ENCODE measurements at places on chromosomes 3 and 15.

DNA sequence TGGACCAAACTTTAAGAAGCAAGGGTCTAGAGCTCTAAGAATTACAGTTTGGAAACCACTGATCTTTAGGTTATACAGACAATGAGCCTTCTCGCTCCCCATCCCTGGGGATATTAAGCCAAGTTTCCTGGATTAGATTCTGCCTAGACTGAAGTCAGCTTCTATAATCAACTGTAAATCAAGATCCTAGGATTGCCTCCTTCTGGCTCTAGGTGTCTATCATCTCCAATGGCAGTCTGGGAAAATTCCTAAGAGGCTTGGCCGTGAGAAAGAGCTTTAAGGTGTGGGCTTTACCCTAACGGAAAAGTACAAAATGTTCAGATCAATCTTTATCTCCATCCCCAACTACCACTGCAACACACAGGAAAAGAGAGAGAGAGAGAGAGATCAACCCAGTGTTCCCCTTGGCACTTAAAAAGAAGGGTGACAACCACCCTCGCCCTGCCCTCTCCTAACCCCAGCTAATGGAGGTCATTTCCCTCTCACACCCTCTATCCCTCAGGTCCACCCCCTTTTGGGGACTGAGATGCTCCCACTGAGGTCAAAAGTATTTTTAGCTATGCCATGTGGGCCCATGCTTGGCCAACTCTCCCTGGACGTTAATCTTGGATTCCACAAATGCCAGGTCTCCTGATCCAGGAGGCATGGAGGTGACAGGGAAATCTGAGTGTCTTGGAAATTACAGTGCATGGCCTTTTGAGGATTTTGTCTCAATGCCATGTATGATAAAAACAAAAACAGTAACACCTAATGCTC, 202.8 kb upstream of the BCL6 start:
- DNase-seq: no peak

DNA sequence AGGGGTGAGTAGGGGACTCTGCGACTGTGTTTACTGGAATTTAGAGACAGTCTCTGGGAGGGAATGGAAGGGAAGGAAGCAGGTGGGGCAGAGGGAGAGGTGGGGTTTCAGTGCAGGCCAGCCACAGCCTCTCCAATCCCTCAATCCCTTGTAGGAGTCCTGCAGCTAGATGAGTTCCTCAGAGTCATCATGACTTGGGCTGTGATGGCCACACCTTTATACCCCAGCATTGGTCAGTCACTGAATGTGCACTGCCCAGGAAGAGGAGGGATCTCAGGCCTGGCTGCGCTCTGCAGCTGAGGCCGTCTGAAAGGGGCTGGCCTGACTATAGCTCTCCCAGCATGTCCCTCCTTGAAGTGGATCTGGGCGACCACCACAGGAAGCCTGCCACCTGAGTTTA, 67.3 kb upstream of the GLCE start:
- no peak for DNase-seq

DNA sequence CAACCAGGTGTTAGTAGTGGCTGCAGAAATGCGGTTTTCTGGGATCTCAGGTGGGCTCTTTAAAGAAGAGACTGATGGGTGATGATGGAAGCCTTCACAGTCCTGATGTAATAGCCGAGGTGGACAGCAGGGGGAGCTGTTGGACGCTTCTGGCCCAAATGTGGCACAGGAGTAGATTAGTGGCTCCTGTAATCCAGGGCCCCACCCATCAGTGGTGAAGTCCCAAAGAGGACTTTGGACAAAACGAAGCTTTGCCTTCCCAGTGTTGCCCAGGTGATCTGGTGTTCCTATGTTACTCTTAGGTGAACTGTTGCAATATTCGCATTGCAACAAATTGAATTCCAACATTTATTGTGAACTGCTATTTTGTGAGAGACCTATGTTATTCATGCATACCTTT, 31.8 kb upstream of the MYZAP start:
- DNase-seq: no peak

GRCh38 chr3:78176869-78177268, 1137.0 kb downstream of the ROBO2 start:
- no peak for DNase-seq

DNA sequence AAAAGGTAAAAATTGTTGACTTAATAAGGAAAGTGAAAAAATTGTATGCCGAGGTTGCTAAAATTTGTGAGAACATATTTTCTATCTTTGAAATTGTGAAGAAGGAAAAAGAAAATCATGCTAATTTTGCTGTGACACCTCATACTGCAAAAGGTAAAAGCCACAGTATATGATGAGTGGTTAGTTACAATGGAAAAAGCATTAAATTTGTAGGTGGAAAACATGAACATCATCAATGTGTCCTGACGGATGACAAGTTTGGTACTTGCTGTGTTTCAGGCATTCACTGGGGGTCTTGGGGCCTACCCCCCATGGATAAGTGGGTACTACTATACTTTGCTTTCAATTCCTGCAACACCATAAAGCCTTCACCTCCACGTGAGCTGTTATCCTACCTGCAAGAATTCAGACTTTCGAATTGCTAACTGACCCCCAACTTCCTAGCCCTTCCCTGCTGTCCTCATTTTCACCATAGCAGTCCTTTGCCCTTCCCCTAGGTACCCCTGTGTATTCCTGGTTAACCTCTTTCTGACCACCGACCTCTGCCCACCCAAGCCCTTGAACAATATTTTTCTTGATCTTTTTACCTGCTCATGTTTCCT, 62.4 kb downstream of the RAB7A start:
- no peak for DNase-seq

- no peak for DNase-seq
Measured at GRCh38 chr3:74426571-74426970, 187.9 kb downstream of the CNTN3 start.

GRCh38 chr3:77025471-77025870, 14.4 kb upstream of the ROBO2 start:
- DNase-seq: no peak

DNA sequence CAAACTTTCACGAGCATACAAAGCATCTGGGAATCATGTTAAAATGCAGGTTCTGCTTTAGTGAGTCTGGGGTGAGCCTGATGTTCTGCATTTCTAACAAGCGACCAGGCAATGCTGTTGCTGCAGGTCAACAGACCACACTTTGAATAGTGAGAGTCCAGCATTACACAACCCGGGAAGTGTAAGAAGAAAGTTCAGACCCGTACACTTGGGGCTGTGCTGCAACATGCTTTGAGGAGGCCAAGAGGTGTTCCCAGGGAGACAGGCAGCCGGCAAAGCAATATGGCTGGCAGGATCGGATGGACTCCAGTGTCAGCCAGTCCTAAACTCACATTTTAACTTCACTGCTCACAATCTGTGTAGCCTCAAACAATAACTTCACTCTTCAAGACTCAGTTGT, 134.2 kb downstream of the LIPC start:
- no peak for DNase-seq

DNA sequence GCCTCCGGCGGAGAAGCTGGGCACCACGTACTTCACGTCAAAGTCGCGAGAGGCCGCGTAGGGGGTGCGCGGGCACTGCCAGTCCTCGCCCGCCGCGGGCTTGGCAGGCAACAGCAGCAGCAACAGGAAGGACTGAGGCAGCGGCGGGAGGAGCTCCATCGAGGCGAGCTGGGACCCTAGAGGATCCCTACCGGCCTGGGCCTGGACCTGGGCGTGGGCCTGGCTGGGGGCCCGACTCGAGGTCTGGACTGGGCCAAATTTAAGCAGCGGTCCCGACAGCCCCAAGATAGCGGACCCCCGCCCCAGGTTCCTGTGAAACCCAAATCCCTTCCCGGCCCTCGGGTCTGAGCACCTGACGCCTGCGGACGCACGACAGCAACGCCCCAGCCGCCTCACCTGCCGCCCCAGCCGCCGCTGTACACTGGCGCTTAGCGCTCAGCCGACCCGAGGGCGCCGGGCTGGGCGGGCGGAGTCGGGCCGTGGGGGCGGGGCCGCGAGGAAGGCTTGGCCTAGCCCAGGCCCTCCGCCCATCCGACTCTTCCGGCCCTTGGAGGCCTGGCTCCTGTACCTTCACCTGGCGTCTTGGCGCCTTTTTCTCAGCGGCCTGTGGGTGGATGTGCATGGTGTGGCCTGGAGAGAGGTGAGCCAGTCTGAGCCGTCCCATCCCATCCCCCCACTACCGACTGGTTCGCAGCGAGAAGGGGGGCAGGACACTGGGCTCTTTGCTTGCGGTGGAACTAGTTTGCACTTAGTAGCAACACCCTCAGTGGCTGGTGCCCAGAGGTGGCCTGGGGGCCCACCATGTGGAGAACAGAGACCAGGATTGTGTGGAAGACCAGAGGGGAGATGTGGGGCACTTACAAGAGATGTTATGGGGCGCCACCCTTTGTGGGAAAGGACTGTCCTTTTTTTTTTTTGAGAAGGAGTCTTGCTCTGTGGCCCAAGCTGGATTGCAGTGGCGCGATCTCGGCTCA, at the start of gene MST1R:
Gene MST1R, minus strand, starts transcription at position 423 of the 974 bp plus-strand sequence. Its CDS starts 264 bp downstream, at position 159.
- no peak for DNase-seq

DNA sequence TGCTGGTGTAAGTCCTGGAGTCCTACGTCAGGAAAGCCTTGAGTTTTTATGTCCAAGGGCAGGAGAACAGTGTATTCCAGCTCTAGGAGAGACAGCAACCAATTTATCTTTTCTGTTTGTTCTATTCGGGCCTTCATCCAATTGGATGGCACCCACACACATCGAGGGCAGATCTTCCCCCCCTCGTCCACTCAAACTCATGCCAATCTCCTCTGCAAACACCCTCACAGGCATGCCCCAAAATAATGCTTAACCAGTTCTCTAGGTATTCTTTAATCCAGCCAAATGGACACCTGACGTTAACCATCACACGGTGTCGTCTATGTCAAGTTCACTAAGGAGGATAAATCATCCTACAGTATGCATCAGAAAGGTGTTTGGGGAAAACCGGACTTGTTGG, 102.5 kb upstream of the TRPM1 start:
- DNase-seq: no peak

- DNase-seq: no peak
Measured at GRCh38 chr15:62591842-62592838, 427.1 kb upstream of the C2CD4B start.

DNA sequence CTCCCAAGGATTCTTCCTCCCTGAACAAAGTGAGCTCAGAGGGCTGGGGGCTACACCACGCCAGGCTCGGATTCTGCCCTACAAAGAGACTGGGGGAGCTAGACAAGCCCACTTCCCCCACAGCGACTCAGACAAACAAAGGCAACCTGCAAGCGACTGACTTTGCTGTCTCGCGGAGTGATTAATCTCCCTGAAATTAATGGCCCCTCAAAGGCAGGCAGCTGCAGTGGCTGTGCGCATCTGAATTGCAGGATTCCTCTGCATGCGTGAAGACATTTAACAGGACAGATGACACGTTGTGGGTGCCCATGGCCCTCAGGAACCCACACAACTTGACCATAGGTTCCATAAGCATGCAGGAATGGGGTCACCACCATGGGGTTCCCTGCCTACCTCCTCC, 18.4 kb downstream of the CTXND1 start:
- no peak for DNase-seq

- DNase-seq: no peak
Measured at GRCh38 chr15:55106155-55106554, 90.6 kb downstream of the RSL24D1 start.

GRCh38 chr3:37375184-37376127, 201.1 kb upstream of the LRRFIP2 start:
- DNase-seq: no peak

- no peak for DNase-seq
Measured at GRCh38 chr3:191301017-191301416, 28.2 kb upstream of the CCDC50 start.

DNA sequence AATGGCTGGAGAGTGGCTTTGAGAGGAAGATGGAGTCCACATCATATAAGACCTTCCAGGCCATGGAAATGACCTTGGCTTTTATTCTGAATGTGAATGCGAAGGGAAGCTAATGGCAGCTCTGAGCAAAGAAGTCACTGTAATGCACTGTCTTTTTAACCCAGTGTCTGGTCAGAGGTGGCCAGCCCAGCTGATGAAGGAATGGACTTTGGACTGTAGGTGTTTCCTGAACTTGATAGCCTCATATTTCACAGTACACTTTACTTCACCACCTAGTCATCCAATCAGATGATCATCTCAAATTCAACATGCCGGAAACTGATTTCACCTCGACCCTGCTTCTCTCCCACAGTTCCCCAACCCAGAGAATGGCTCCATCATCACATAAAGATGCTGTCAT, 33.4 kb downstream of the DCLK3 start:
- DNase-seq: no peak

DNA sequence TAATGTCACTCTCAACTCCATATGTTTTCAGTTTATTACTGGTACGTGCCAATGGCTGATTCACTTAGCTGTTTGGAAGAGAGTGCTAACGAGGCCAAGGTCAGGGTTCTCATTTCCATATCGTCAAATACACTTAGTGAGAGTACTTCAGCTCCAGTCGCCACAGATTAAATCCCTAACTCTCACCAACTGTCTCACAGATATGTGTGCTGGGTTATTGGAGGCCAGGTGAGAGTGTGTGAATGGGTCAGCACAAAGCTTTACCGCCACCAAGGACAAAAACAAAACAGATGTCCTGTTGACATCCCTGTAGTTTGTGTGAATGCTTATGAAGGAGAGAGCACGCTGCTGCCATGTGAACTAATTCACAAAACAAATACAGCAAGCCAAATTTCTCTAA, 133.5 kb upstream of the TBL1XR1 start:
- DNase-seq: no peak

GRCh38 chr3:133362539-133362938, 37.3 kb upstream of the BFSP2 start:
- DNase-seq: no peak

GRCh38 chr3:60423556-60423955, 827.7 kb downstream of the FHIT start:
- no peak for DNase-seq

DNA sequence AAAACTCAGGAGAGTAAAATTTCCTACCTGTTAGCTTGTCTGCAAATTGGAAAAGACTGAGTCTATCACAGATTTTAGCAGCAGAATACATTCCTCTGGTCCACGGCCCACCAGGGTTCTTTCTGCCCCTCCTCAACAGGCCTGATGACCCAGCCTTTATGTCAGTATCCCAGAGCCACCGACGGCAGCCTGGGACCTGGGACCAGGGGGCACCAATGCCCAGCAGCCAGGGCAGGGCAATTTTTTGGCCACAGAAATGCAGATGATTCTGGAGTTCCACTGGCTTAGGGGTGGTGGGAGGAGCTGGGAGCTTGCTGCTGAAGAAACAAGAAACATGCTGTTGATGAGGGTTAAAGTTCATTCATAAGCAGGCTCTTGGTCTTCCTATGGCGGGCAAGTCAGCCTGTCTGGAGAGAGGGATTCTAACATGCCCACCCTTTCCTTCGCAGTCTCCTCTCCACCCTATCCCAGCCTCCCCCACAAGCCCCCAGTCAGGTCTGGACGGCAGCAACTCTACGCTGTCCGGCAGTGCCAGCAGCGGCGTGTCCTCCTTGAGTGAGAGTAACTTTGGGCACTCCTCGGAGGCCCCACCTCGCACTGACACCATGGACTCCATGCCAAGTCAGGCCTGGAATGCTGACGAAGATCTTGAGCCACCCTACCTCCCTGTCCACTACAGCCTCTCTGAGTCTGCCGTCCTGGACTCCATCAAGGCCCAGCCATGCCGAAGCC, 4.3 kb upstream of the MANF start:
- DNase-seq: no peak

GRCh38 chr3:81581966-81582599, 179.4 kb downstream of the GBE1 start:
- no peak for DNase-seq

Measured in NCI-H2171 treated with DMSO at 0.1 percent for 48 hours (cell line).